ENCODE measurements at places on chromosomes 1 and 21.

DNA sequence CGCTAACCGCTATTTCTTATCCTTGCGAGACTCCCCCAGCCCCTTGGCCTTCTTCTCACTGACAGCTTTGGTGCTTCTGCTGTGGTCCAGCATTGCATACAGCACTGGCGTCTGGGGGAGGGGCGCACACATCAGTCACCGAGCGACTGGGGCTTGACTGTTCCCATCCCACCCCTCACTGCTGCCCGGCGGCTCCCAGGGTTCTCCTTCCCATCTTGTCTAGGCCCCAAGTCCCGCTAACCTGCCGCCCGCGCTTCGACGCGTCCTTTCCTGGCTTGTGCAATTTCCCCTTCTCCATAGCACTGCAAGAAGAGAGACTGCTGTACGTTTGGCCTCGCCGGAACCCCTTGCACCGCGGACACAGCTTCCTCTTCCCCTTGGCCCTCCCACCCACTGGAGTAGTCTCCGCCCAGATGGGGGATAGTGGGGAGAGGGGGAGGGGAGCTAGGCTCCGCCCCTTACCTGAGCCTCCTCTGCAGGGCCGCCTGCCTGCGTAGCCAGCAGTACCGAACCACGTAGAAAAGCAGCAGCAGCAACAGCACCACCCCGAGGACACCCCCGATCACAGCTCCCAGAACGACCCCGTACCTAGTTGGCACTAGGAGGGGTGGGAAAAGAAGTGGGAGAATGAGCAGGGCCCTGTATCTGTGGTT lies 3.8 kb downstream of the MPZ start:
- DNase-seq, result no peak

GRCh38 chr1:145947551-145947950 lies 10.3 kb downstream of the LIX1L start:
- no peak for DNase-seq

- no peak for DNase-seq
Observed at GRCh38 chr1:113219377-113219776, 146.4 kb downstream of the LRIG2 start.

DNA sequence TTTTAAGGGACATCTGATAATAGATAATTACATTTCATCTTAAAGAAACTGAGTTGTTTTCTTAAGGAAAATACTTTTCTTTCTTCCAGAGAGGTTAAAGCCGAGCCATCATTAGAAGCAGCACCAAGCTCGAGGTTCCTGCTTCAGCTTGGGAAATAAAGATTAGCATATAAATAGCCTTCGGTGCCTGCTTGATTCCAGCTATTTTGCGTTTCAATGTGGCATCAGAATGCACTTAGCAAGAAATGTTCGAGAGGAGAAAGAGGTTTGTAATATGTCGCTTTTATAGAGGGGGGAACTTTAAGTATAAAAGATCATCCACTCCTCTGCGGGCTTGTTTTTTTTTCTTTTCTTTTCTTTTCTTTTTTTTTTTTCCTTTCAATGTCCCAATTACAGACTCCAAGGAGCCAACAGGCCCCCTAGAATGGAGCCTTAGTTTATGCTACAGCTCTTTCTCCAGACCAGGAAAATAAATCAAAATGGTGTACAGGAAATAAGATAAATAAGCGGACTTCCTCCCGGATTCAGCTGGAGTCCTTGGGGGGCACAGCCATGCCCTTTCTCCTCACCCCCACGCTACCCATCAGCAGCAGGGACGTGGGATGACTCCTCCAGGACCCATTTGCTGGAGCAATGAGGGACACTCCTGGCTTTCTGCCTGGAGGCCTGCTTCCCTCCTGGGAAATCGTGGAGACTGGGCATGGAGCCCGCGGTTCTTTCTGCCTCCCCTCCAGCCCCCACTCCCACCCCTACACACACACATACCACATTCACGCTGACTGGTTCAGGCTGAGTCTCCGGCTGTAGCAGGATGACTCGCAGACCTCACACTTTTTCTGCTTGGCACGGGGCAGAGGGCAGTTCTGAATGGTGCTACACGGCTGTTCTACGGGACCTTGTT lies 131.6 kb downstream of the RRAGC start:
- DNase-seq, result no peak

DNA sequence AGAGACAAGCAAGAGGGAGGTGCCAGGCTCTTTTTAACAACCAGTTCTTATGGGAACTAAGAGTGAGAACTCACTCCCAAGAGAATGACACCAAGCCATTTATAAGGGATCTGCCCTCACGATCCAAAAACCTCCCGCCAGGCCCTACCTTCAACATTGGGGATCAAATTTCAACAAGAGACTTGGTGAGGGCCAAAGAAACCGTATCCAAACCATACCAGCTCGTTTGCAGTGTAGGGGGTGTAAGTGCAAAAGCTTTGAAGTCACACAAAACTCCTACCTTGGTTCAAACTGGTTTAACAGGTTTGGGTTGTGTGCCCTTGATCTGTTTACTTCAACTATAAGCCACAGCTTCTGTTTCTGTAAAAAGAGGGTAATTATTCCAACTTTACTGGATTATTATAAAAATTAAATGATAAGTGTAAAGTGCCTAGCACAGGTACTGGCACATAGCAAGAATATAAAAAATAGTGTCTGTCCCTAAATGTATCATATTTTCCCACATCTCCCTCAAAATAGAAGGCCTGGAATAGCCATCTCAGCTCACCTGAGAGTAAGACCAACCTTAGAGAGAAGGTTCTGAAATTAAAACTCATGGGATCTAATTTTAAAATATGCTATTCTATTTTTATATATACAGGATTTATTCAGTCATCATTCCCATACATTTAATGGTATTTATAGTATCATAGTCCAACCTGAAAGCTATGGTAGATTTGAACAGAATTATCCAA lies 7.0 kb upstream of the USP25 start:
- DNase-seq, result no peak

- no peak for DNase-seq
Observed at GRCh38 chr1:236429715-236430274, 35.7 kb downstream of the EDARADD start.

- no peak for DNase-seq
Observed at GRCh38 chr1:41280202-41281032, 38.3 kb upstream of the SCMH1 start.

DNA sequence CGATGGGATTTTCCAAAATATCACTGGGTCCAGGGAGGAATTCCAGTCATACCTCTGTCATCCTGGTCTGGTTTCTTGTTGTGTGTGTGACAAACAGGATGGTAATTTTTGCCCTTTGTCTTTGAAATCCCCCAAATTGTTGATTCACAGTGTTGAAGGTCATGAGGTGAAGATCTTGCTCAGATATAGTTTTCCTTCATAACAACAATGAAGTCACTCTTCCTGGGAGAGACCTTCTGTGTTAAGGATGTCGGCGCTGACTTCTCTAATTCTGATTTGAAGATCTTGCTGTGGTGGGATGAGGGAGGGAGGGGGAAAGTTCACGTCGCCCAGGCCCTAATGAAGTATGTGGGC lies 32.2 kb upstream of the MPZL1 start:
- no peak for DNase-seq

DNA sequence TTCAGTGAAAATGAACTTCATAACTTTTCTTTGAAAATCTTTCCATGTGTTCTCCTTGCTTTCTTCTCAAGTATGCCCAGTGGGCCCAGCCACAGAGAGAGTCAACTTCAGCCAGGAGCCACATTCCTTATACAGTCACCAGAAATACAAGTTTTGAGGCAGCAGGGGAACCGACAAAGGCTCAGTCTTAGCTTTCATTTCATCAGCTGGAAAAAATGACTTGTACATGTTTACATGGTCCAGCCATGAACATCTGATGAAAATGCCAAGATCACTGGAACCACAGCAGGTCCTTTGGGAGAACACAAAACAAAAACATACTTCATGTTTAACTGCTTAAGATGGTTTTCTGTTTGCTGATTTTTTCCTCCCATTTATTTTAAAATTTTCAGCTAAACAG lies 72.5 kb downstream of the SYDE2 start:
- DNase-seq, result no peak

DNA sequence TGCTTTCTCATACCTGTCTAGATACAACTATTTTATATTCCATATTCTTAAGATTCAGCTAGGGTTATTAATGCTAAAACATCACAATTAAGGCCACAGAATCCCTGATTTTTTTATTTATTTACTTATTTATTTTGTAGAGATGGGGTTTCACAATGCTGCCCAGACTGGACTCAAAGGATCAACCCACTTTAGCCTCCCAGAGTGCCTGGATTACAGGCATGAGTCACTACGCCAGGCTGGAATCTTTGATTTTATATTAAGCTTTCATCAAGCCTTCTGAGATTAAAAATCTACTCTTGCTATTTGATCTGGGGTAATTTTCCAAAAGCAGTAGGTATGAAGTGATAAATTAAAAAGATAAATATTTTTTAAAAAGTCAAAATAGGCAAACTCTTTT lies 38.9 kb downstream of the MCOLN2 start:
- DNase-seq, result no peak

- DNase-seq, result no peak
Observed at GRCh38 chr1:194959795-194960194, 1648.4 kb downstream of the KCNT2 start.

DNA sequence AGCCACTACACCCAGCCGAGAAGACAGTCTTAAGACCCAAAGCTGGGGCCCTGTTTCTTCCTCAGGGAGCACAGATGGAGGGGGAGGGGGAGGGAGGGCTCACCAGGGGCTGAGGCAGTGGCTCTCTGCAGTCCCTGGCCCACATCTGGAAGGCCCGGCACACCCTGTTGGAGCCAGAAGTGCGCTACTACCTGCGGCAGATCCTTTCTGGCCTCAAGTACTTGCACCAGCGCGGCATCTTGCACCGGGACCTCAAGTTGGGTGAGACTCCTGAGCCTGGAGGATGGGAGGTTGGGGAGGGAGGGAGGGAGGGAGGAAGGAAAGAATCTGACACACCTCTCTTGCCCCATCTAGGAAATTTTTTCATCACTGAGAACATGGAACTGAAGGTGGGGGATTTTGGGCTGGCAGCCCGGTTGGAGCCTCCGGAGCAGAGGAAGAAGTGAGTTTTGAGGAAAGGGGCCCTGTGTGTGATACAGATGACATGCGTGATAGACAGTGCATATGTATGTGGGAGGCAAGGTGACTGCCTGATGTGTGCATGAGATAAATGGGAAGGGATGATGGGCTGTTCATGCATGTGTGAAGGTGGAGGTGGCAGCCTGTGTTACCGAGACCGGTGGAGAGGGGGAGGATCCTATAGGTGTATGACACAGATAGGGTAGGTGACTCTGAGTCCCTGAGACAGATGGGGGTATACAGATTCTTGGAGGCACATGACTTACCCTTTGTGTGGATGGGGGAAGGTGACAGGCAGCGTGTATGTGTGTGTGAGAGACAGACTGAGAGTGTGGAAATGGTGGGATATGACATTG lies 1.5 kb downstream of the PLK3 start:
- DNase-seq, result no peak

GRCh38 chr1:161227196-161227871 lies 1.5 kb downstream of the TOMM40L start:
- DNase-seq, result no peak

DNA sequence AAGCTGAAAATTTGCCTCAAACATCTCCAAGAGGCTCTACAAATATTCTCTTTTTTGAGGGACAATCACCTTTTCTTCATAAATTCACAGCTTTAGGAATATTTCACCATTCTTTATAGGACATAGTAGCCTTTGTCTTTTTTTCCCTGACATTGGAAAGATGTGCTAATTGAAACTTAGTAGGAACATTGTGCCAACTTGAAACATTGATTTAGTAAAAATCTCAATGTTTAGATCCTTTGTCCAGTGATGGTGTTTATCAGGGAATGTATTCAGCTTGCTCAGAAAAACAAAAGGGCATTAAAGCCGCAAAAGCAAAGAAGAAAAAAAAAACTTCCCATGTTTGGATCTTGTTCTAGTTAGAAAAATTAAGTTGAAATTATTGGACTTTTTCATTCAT lies 52.1 kb downstream of the DPT start:
- DNase-seq, result no peak

GRCh38 chr1:184033711-184034167 lies 3.8 kb downstream of the COLGALT2 start:
- DNase-seq, result no peak

GRCh38 chr21:35326677-35327076 lies 277.6 kb upstream of the RUNX1 start:
- no peak for DNase-seq

DNA sequence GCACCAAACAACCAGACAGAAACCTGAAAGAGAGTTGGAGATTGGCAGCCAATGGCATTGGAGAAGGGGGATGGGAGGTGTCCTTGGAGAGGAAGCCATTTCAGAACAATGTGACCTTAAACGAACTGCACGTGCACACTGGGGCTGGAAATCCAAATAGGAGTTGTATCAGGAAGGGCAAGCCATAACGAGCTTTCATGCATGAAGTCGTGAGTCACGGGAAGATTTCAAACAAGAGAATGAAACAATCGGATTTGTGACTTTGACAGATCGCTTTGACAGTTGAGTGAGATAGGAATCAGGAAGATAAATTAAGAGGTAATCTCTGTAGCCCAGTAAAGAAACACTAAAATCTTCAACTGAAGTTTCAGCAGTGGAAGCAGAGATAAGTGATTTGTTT lies 445.8 kb upstream of the ZP4 start:
- no peak for DNase-seq

DNA sequence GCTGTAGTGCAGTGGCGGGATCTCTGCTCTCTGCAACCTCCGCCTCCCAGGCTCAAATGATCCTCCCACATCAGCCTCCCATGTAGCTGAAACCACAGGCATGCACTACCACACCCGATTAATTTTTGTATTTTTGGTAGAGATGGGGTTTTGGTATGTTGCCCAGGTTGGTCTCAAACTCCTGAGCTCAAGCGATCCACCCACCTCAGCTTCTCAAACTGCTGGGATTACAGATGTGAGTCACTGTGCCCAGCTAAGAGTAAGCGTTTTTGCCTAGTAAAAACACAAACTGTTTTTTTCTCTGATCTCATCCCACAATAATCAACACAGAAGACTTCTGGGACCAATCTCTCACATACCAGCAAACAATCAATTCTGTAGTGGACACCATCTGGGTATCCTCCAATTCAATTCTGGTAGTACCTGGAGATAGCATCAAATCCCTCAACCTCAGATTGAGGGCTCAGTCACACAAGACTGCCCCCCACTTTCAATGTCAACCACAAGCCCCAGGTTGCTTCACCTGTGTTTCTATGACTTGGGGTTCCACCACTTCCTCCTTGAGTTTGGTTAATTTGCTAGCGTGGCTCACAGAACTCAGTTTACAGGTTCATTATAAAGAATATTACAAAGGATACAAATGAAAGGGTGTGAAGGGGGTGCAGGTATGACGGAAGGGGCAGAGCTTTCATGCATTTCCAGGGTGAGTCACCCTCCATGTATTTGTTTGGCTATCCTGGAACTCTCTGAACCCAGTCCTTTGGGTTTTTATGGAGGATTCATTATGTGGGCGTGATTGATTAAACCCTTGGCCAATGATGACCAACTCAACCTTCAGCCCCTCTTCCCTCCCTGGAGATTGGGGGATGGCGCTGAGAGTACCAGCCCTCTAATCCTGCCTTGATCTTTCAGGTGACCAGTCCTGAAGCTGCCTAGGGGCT lies 40.0 kb upstream of the RHOU start:
- no peak for DNase-seq
